ENCODE measurements at places on chromosomes 1 and 21.

DNA sequence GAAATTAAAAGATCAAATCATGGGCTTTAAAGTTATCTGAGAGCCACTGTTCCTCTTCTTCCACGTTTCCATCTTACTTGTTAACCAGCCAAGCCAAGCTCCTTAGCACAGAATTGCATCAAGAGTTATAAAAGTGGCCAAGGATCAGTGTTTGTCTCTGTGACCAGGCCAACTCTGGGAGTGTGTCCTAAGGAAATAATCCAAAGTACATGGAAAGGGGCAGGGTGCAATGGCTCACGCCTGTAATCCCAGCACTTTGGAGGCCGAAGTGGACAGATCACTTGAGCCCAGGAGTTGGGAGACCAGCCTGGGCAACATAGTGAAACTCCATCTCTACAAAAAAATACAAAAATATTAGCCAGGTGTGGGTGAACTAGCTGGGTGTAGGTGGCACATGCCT, 10.0 kb upstream of the MPZL1 start:
- no peak for DNase-seq

- no peak for DNase-seq
Observed at GRCh38 chr1:108190001-108190634, 10.0 kb downstream of the SLC25A24 start.

DNA sequence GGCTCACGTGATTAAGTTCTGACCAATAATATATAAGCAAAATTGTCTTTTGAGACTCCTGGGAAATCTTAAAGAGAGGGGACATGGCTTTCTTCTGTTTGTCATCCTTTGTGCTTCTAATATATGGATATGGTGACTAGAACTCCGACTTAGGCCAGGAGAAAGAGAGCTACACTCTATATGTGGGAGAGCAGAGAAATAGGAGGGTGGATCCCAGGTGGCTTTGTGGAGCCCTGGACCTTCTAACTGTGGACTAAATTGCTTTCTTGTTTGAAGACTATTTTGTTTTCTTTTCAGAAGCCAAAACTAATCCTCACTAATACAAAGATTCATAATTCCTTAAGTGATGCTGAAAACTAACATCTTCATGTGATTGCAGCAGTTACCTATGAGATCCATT, 75.0 kb downstream of the CENPF start:
- no peak for DNase-seq

DNA sequence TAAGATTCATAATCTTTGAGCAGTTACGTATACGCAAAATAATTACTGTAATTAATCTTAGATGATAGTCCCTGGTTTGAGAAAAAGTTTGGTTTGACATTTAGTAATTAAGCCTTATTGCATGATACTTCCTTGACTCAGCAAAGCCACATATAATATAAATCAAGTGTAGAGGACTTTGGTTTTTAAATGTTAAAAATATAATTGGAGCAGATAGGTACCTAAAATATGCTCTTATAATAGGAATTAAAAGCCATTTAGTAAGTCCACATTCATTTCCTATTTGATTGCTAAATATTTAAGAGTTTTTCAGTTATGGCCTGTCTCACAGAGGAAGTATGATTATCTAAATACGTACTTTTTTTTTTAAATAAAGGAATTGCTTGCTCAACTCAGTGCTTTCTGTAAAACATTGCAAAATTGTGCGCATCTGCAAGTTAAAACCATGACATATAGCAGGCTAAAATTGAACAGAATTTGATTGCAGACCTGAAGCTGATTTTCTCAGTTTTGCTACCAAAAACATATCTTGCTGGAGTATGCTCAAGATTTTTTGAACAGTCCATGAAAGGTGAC, 20.4 kb downstream of the RPE65 start:
- no peak for DNase-seq

GRCh38 chr1:162404550-162405160, 7.3 kb downstream of the SH2D1B start:
- no peak for DNase-seq

GRCh38 chr1:25067518-25068251, 137.6 kb upstream of the RUNX3 start:
- DNase-seq: no peak

GRCh38 chr1:10829067-10829818, 32.8 kb upstream of the CASZ1 start:
- no peak for DNase-seq

DNA sequence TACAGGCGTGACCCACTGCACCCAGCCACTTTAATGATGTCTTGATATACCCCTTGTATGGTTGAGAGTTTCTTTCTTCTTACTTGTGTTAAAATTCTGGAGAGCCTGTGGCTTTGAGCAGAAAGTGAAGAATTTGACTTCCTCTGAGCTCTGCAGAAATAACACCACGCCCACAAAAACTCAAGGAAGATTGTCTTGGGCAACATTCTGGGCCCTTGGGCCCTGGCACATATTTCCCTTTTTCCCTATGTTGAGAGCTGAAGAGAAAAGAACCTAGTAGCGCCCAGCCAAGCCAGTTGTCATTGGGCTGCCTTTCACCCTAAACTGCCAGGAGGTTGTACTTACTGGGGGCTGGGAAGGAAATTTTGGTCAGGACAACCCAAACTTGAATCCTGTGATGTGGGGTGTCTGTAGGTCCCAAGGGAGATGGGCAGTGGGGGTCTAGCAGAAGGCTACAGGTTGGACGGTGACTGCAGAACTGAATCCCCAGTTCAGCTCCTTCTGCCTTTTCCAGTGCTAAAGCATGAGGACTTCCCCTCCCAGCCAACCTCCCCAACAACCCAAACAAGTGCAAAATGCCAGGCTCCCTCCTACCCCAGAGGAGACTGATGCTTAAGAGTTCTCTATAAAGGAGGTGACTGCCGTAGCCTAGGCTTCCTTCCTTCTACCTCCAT, 11.7 kb upstream of the SNAPIN start:
- no peak for DNase-seq

DNA sequence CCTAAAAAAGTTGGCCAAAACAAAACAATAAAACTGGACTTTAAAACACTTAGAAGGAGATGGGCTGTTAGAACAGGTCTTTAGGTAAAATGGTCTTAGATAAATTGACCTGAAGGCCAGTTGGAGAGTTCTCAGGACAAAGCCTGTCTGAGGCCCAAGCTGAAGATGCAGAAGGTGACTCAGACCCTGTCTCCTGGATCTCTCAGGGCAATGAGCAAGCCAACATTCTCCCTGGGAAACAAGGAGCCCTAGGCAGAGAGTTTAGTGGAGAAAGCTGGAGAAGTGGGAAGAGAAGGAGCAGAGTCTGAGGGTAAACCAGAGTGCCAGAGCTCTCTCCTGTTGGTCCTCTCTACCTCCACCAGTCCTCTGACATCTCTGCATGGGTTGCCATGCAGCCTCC, 70.1 kb downstream of the FCRL5 start:
- no peak for DNase-seq

DNA sequence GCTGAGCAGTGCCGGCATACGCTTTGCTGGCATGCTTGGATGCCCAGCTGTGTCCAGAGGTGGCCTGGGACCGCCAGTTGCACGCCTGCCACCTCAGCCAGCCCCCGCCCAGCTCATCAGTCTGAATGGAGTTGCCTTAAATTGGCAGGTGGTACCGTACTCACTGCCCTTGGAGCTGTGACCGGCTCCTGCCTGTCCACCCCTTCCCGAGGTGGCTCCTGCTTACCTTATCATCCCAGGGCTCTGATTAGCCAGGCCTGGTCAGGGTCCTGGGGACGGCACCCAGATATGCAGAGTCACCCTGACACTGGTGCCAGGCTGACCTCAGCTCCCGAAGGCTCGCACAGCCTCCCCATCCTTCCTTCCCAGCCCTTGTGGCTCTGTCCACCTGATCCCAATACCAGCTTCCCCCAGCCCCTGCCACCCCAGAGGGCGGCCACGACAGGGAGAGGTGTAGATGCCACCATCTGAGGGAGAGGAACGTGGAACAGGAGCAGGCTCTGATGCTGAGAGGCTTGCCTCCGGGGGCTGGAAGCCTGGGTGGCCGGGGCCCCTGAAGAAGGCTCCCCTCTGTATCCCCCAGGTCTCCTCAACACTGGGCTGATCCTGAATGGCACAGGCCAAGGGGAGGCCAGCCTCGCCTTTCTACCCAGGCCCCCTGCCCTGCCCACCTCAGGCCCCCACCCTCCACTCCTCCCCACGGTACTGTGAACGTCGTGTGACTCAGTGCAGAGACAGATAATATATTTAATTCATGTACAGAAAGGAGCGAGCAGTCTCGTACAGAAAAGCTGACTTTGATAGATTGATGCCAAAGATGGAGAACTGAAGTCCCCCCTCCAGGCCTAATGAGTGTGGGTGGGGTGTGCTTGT, 27.8 kb downstream of the CDK18 start:
- no peak for DNase-seq

DNA sequence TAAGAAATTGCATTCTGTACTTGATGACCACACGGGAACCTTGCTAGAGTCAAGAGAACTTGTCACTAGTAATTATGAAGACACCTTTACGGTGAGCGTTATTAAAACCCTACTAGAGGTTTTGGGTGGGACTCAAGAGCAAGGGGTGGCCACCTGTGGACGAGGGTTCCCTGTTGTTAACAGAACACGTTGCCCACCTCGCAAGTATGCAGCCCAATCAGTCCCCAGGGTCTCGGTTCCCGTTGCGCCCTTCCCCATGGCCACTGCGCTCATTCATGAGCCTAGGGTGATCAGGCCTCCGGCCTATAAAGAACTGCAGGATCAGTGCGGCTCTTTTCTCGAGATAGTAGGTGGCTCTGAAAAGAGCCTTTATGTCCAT, 30.2 kb upstream of the RNF187 start:
- DNase-seq: no peak

Data from stimulated activated CD8-positive, alpha-beta memory T cell treated with anti-CD3 and anti-CD28 coated beads, Interleukin-4, amount 100 ng/mL, for 1 hour (primary cell).